DMS 273 treated with DMSO at 0.1 percent for 48 hours (cell line): ENCODE measurements at places on chromosomes 4 and X.
A peak's percentile ranks its signal among the peaks of the same experiment; 100 is the strongest.

DNA sequence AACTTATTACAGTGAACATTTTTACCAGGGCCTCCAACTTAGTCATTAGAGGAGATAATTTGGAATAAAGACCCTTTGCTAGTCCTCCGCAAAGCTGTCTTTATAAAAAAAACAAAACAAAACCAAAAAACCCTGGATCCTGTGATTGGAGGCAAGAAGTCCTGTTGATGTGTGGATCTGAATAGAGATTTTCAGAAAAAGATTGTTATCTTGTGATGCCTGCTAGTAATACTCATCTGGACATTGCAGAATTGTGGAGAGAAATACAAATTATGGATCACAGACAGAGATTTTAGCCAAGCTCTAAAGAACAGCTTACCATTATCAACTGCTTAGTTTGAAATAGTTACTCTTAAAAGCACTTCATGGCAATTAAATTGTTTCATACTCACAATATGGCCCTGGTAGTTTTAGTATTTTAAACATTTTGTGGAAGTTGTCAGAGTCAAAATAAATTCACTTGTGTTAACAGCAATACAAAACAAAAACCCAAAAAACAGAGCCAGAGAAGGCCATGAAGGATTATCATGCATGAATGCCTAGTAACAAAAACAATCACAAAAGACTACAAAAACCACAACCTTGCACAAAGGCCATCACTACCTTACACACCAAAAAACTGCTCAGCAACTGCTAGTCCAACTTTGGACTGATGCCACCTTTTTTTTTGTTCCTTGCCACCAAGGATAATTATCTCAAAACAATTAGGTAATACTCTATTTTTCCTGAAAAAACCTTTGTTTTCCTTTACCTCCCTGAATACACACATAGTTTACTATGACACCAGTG, 514.5 kb upstream of the SLIT2 start:
- no peak for DNase-seq

- no peak for DNase-seq
Observed at GRCh38 chr4:128256539-128256938, 31.1 kb downstream of the PGRMC2 start.

DNA sequence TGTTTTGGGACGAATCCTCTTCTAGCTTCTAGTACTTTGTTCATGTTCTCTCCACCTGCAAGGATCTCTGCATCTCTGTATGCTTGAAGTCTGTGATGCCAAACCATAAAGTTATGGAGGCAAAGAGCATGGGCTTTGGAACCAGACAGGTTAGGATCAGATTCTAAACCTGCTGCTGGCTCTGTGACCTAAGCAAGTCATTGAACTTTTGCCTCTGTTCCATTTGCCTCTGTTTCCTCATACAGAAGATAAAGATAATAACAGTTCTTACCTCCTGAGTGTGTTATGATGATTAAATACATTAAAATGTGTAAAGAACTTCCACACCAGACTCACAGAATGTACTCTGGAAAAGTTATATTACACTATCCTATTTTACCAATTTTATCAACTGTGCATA, 41.5 kb upstream of the RELL1 start:
- no peak for DNase-seq

GRCh38 chrX:131841496-131842437, 181.3 kb upstream of the STK26 start:
- peak; percentile 29 for DNase-seq

GRCh38 chrX:43446752-43447151, 209.3 kb upstream of the MAOA start:
- no peak for DNase-seq

DNA sequence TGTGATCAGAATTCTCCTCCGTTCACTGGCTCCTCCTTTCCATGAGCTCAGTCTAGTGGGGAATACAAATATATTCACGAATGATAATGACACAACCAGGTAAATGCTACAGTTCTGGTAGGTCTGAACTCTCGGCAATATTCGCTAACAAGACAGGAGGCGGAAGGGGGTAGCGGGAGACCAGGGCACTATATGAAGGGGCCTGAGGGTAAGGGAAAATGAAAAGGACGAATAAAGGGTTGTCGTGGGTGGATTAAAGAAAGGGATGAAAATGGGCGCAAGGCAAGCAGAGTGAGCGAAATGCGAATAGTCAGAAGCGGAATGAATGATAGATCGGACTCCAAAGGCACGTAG, 743 bp downstream of the NKAP start:
- no peak for DNase-seq

- no peak for DNase-seq
Observed at GRCh38 chr4:175281894-175282293, 363.7 kb downstream of the ADAM29 start.

DNA sequence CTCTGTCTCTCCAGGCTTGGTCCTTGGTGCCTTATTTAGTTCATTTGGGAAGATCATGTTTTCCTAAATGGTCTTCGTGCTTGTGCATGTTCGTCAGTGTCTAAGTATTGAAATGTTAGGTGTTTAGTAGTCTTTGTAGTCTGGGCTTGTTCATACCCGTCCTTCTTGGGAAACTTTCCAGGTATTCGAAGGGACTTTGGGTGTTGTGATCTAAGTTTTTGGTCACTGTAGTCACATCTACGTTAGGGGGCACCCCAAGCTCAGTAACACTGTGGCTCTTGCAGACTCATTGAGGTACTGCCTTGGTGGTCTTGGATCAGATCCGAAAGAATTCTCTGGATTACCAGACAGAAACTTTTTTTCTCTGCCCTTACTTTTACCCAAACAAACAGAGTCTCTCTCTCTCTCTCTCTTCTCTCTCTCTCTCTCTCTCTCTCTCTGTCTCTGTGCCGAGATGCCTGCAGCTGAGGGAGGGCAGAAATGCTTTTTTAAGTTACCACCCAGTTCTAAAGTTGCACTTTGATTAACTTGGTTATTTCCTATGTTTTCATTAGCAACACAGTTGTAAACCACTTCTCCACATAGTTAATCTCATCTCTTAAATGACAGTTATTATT, 67.6 kb upstream of the SLC7A3 start:
- peak; percentile 25 for DNase-seq

DNA sequence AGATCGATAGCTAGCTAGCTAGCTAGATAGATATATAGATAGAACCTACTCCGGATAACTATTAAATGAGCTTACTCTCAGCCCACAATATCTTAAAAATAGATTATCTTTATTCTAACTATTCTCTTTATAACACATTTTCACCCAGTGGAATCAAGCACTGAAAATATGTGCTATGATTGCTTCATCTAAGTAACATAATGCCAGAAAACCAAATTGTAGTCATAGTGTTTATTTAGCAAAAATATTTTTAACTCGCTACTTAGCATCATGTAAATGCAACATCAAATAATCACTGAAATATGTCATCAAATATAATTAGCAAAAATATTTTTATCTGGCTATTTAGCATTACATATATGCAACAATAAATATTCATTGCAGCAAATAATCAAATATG, 1.5 kb downstream of the TMEM156 start:
- DNase-seq = no peak

GRCh38 chr4:40594261-40595178, 35.1 kb downstream of the RBM47 start:
- no peak for DNase-seq

DNA sequence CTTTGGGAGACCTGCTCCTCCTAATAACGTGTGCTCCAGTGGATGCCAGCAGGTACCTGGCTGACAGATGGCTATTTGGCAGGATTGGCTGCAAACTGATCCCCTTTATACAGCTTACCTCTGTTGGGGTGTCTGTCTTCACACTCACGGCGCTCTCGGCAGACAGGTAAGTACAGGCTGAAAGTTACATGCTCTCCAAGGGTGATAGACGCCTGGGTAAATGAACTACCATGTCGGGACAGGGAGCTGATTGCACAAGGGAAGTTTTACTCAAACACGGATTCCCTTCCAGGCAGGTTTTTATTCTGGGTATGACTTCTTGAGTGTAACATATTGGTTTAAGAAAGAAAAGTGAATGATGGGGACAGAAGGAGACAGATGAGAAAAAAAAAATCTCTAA, 836 bp downstream of the GRPR start:
- DNase-seq = no peak

- DNase-seq = no peak
Observed at GRCh38 chr4:25051534-25051933, 20.8 kb upstream of the LGI2 start.

DNA sequence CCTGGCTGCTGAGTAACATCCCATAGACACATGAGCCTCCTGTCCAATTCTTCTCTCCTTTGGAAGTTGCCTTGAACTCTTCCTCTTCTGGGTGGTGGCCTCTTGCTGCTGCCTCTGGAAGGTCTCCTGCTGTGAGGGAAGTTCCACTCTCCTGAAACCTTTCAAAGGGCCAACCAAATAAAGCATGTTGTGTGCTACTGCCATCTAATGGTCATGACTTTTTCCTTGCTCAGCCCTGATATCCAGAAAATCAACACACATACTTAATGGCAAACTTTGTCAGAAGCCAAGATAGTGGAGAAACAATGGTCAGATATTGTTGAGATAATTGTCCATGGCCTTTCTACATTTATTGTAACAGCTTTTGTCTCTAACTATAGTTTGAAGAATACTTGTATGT, 19.1 kb upstream of the ZXDA start:
- no peak for DNase-seq

DNA sequence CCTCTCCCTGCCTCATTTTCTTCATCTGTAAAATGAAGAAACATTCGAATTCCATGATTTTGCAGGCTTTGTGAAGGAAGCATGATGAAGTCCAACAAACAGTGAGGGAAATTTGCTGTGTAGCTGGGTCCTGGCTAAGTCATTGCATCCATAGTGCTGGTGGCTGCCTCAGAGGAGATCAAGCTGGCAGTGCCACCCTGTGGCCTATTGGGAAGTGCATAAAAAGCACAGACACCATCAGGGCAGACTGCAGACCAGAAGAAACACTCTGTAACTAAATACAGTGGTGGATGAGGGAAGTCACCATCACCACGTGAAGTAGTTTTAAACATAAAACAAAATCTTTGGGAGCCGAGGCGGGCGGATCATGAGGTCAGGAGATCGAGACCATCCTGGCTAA, 40.7 kb upstream of the DDX3X start:
- DNase-seq = no peak

DNA sequence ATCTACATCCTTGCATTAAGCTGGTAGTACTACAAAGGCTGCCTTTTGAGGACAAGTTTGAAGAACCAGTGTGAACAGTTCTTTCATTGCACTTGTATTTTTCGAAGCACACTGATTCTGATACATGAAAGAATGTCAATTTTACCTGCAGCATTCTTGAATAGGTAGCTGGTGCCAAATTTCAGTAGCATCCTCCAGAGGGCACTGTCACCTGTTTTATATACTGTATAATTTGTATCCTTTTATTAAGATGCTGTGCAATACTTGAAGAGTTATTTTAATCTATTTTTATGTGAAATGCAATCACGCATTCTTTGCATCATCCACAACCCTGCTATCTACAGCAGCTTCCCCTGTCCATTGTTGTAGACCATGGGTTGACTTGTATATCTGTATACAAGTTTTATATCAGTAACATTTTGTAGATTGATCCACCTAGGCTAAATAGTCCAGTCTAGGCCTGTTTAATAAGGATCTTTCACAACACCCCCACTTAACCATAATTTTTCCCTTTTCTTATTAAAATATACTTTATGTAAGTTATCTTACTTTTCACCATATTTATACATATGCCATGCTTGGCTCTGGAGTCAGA, 325.7 kb downstream of the PCDH7 start:
- no peak for DNase-seq

GRCh38 chr4:85798012-85798770, 323.2 kb downstream of the ARHGAP24 start:
- DNase-seq = no peak

- no peak for DNase-seq
Observed at GRCh38 chr4:99207069-99207743, 11.8 kb downstream of the ADH6 start.

GRCh38 chr4:19508442-19508841, 743.3 kb upstream of the SLIT2 start:
- DNase-seq = no peak

GRCh38 chr4:156475322-156475721, 496.3 kb downstream of the PDGFC start:
- peak; percentile 0 for DNase-seq

DNA sequence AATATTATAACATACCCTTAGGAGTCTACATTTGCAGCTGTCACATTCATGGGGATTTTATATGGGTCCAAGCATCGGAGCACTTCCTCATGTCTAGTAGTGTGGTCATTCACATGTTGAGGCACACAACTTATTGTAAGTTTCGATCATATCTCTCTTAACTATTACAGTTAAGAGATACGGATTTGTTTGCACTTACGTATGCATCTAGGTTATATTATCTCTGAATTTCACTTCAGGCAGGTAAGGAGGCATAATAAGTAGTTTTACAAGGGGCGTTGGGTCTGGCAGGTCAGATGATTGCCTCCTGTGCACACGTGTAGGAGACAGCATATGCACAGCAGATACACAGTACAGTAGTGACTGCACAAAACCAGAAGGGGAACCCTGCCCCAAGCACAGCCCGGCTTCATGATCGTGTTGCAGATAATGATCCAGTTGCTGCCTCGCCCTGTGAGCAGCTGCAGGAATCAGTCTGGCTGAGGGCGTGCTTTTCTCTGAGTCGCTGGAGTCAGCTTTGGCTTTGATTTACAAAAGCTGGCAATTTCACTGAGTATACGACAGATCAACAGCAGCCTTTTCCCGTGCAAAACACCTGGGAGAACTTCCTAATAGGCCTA, 302.9 kb upstream of the GATB start:
- DNase-seq = no peak

DNA sequence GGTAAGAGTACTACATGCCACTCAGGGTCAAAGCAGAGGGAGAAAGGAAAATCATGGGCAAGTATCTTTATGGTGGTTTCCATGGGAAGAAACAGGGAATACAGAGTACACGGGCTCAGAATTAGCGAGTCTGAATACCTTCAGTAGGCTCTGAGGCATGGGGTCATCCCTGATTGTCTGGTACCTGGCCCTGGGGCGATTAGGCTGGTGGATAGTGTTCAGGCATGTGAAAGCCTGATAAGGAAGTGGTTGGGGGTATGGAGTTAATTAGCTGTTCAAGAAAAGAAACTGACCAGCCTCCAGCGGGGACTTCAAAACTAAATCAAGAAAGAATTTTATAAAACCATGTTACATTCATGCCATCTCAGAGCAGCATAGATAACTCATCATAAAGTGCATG, 518.8 kb downstream of the RAB28 start:
- DNase-seq = no peak

GRCh38 chrX:12721042-12721441, 70.2 kb upstream of the PRPS2 start:
- no peak for DNase-seq

DNA sequence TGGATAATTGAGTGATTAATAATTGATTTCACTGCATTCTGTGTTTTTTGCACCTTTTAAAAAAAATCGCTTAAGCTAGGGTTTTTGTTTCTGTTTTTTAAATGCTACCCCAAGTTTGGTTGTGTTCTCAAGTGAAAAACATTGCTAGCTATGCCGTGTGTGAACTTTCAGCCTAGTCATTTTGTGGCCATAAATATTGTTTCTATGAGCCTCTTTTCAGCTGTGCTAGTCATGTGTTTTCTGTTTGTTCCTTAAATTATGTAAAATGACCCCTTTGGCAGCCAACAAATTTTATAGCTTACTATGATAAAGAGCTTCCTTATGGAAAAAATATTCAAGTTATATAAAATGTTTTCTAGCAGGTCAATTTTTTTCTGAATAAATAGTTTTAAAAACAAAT, 59.1 kb downstream of the GALNT7 start:
- DNase-seq = no peak

GRCh38 chr4:105780176-105780575, 71.6 kb downstream of the GSTCD start:
- no peak for DNase-seq

- no peak for DNase-seq
Observed at GRCh38 chr4:71732066-71732465, 51.8 kb downstream of the GC start.
